Adrenal gland (tissue), 19 donors: ENCODE measurements at places on chromosomes 11 and 22. TPM values are rescaled to one million over a fixed set of nuclear protein-coding genes. Genes with fewer than 3 reads are reported as not detected.

Gene RPS6KA4
- polyA plus RNA-seq, result 4.9 TPM

Gene DNAJB13
- 0.34 TPM for polyA plus RNA-seq

Gene MALAT1
- 237 TPM for polyA plus RNA-seq

Gene ACER3
- 4.2 TPM for polyA plus RNA-seq

Gene SLC5A12
- polyA plus RNA-seq, result not detected

Gene CCDC117
- polyA plus RNA-seq, result 38.0 TPM

Gene ART5
- polyA plus RNA-seq, result 0.15 TPM

Gene NFAM1
- 3.1 TPM for polyA plus RNA-seq

Gene APOL6
- 6.9 TPM for polyA plus RNA-seq

Gene MAPK8IP2
- 13.4 TPM for polyA plus RNA-seq

Gene CRY2
- polyA plus RNA-seq, result 14.9 TPM

Gene PLA2G3
- polyA plus RNA-seq, result 0.09 TPM

Gene OR2D2
- polyA plus RNA-seq, result not detected

Gene CAPRIN1
- 42.4 TPM for polyA plus RNA-seq

Gene MPZL3
- 0.67 TPM for polyA plus RNA-seq

Gene CLTCL1
- 28.6 TPM for polyA plus RNA-seq

Gene KIF18A
- polyA plus RNA-seq, result not detected

Gene NXPE4
- not detected for polyA plus RNA-seq

Gene PATE2
- not detected for polyA plus RNA-seq

Gene ART1
- polyA plus RNA-seq, result not detected

Gene PANX2
- 2.0 TPM for polyA plus RNA-seq

Gene SF1
- polyA plus RNA-seq, result 178 TPM
